CMK (cell line): ENCODE measurements at places on chromosomes 1 and 21.

- DNase-seq: no peak
Observed at GRCh38 chr1:193058529-193059281, 455 bp downstream of the UCHL5 start.

GRCh38 chr1:70143048-70143659 is 62.2 kb downstream of the LRRC40 start:
- no peak for DNase-seq

- no peak for DNase-seq
Observed at GRCh38 chr21:45917241-45917640, 64.3 kb upstream of the COL6A1 start.

DNA sequence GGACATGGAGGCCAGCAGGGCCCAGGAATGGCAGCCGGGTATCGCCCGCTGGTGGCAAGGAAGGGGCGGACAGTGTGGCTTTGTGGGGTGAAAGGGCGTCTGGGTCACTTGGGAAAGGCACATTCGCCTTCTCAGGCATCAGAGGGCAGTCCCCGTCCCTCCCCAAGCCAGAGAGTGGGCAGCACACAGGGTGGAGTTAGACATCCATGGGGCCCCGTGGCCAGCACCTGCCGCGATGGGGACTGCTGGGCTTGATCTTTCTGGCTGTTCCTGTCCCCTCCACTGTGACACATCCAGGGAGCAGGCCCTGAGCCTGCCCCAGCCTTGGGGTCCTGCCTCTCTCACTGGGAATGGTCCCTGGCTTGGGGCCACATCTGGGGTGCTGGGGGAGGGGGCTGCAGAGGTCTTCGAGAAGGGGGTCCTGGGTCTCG is 4.0 kb upstream of the TRPM2 start:
- no peak for DNase-seq

DNA sequence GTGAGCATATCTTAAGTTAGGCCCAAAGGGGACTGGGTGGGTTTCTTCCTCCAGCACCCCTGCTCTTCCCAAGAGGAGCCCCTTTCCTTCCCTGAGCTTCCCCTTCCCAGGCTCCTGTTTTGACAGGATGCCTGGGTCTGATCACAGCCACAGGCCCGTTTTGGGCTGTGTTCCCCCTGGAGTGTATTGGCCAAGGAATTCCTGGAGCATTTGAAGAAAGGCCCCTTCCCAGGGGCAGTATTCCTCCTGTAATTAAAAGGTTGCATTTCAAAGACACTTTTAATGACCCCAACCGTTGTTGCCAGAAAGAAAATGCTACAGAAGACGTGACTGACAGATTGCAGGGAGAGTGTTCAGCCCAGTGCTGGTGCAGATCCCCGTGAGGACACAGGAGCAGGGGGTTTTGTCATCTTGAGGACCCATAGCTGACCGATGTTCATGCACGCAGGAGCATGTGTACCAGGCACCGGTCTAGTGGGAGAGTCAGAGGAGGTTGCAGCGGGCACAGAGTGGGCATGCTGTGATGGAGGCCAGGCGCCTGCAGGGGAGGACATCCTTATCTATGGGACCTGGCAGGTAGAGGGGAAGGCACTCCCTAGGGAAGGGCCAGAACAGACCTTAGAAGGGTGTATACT is 19.3 kb upstream of the LBR start:
- DNase-seq: no peak

- DNase-seq: no peak
Observed at GRCh38 chr1:77085109-77085508, 134.1 kb downstream of the PIGK start.

DNA sequence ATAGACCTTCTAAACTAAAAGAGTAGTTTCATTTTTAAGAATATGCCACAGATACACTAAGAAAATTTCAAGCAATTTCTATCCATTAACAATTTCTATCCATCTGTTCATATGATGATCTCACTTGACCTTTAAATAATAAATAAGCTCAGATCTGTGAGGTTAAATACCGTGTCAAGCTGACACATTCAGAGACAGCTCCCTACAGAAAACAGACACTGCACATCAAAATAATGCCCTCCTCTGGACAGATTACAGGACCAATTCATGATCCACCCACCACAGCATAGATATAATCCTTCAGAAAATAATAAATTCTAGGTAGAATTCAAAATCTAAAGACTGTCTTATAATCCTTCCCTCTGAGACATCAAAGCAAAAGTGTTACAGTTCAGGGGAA is 49.4 kb upstream of the SEC16B start:
- no peak for DNase-seq

DNA sequence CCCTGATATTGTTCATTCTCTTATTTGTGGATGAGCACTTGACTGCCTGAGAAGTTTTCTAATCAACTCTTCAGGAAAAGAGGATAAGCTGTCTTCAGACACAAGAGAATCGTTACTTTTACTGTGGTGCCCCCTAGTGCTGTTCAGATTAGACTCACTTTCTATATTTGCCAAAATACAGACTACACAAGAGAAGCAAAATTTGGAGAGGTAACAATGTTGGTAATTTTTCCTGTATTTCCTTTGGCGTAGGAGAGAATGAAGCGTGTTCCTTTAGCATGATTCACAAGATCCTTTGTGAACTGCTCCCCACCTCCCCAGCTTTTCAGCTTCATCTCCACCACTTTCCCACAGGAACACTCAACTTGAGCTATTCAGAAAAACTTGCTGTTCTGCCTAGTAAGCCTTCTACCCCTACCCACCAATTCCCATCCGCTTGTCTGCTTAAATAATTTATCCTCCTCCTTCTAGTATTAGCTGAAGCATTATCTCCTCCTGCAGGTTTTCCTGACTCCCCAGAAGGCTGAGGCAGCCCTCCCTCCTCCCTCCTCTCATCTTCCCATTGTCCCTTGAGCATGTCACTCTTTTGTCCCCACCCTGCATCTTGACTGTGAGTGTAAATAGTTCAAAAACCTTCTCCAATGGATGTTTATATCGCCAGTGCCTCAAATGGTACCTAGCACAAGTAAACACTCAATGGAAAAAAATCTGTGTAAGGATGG is 4.5 kb downstream of the TNFSF4 start:
- DNase-seq: no peak

- no peak for DNase-seq
Observed at GRCh38 chr1:48196237-48196636, 26.3 kb upstream of the SLC5A9 start.

GRCh38 chr1:40736085-40736531 is 44.6 kb downstream of the NFYC start:
- DNase-seq: no peak
